NCI-H2171 (cell line): ENCODE measurements at places on chromosomes 5 and 9.

DNA sequence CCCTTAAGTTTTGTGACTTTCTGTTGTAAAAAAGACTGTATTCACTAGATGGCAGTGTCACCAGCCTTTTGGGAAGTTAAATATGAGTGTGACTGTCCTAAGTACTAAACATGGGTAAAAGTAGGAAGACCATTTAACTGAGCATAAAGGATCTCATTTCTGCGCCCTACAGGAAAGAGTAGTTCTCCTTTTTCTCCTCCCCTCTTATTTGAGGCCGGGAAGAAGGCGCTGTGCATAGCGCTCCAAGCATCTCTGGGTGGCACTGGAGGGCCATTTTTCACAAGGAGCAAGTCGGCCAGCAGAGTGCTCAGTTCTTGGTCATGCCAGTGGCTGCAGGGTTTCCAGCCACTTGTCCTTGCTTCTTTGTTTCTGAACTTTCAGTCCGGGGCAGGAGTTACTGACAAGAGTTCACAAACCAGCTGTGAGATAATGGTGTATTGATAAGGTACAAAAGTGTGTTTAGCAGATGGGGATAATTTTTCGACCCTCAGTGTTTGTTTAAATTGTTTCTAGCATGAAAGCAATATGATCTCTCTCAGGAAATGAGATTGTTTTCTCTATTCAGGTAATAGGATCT is 227.6 kb upstream of the DMRT1 start:
- DNase-seq: no peak

GRCh38 chr5:2755076-2755680 is 3.7 kb upstream of the IRX2 start:
- DNase-seq: no peak

DNA sequence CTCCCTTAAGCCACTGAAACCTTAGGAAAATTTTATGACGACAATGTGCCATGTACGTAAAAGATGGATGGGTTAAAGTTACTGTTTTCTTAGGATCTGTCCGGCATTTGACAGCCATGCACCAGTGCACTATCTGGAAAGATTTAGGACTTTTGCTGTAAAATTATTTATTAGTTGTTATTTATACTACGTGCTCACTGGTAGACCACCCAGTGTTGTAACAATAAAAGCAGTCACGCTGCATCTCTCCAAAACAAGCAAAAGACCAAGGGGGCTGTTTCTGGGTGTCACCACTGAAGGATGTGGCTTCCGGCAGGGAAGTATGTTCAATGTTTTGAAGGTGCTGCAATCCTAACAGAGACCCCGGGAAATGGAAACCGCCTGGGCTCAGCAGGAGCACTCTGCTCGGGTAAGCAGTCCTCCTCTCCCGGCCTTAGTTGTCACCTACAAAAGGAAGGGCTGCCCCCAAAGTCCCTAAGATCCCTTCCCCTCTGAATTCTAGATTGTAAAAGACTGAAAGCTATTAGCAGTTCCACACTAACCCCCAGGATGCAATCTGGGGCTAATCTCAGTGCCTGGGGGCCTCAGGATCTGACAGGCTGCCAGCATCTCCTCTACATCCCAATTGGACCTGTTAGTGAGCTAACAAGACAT is 38.6 kb downstream of the SAXO1 start:
- DNase-seq: no peak

GRCh38 chr5:57778501-57779091 is 296.0 kb upstream of the ACTBL2 start:
- no peak for DNase-seq

- DNase-seq: no peak
These were observed 241.7 kb upstream of the NR4A3 start for GRCh38 chr9:99579964-99580363.

DNA sequence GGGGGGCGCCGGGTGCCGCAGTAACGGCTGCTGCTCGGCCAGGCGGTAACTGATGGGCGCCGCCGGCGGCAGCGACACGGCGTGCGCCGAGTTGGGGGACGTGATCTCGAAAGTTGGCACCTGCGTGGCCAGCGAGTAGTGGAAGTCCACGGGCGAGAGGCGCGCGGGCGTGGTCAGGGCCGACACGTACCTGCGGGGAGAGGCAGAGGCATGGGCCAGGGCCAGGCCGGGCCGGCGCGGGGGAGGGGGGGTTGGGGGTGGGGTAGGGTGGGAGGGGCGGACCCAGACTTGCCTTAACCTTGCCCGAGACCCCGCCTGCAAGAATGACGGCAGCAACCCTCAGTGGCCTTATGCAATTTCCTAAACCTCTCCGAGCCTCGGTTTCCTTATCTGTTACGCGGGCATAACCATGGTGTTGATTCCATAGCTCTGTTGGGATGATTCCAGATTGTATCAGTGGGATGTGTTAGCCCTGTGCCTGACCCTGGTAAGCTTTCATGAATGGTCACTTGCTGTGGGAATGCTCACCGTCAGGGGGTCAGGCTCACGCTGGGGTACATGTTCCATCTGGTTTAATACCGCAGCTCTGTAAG is 53.0 kb downstream of the PSD2 start:
- no peak for DNase-seq

DNA sequence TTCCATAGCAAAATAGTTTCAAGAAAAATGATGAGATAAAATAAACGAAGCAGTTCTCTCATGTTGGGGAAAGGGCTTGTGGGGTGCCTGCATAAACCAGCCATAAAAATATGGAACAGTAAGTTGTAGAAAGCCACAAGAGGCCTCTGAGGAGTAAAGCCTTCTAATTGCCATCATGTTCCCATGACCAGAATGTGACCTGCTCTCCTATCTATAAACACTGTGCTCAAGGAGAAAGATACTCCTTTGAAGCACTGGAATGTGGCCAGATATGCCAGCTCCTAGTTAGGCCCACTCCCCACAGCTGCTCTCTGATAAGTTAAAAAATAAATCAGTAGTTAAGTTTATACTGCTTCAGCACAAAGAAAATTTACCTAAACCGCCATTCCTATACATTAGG is 65.8 kb downstream of the SETX start:
- DNase-seq: no peak

GRCh38 chr5:74667396-74667795 is 17.6 kb upstream of the HEXB start:
- no peak for DNase-seq
